Chondrocyte (in vitro differentiated cells): ENCODE measurements at places on chromosomes 3 and 15. TPM values are rescaled to one million over a fixed set of nuclear protein-coding genes. Genes with fewer than 3 reads are reported as not detected.

Gene MUSTN1
- total RNA-seq = 1.4 to 9.2 TPM (median 6.9 TPM) in 3 replicates

DNA sequence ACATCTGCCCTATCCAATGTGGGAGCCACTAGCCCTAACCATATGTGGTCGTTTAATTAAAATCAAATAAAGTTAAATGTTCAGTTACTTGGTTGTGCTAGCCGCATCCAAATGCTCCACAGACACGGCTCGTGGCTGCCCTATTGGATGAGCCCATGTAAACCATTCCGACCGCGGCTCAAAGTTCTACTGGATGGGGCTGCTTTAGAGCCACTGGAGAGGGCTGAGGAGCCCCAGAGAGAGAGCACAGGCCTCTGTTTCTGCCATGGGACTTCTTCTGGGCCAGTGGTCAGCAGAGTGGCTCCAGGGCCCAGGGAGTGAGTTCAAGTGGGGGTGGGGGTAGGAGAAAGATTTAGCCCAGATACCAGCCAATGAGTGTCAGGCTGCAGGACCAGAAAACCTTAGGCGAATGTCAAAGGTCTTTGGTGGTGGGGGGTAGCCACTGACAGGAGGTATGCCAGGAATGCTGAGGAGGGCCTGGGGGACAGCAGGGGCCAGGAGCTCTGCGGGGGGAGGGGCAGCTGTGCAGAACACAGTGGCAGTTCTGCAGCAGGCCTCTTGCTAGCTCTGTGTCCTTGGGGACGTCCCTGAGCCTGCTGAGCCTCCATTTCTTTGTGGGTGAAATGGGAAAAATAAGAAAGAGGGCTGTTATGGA, 30.1 kb downstream of the SPSB4 start:
- H3K4me3 ChIP-seq = no peak overlapping the region
- H3K36me3 ChIP-seq = no peaks in the 10 kb centered on the region
- H3K27me3 ChIP-seq = no peaks in the 10 kb centered on the region
- H3K27ac ChIP-seq = no peak overlapping the region
- peak; percentile 30 for DNase-seq
- H3K4me1 ChIP-seq = peaks cover 44% of the 10 kb centered on the region

- peaks cover 23% of the 10 kb centered on the region for H3K36me3 ChIP-seq
- H3K27ac ChIP-seq = peak overlapping the region; percentile 17
- H3K4me3 ChIP-seq = no peak overlapping the region
- no peak for DNase-seq
- H3K4me1 ChIP-seq = peaks cover 11% of the 10 kb centered on the region
Measured at GRCh38 chr15:101642361-101642760, 9.8 kb downstream of the TM2D3 start.

GRCh38 chr3:69016102-69016501, 2.6 kb upstream of the EOGT start:
- H3K4me1 ChIP-seq = peaks cover 41% of the 10 kb centered on the region
- H3K36me3 ChIP-seq = peaks cover 9% of the 10 kb centered on the region
- no peak overlapping the region for H3K27ac ChIP-seq
- no peak for DNase-seq
- H3K4me3 ChIP-seq = no peak overlapping the region
- H3K27me3 ChIP-seq = no peaks in the 10 kb centered on the region

GRCh38 chr15:33292717-33293307, 18.0 kb upstream of the RYR3 start:
- no peak overlapping the region for H3K27ac ChIP-seq
- no peak overlapping the region for H3K4me3 ChIP-seq
- H3K27me3 ChIP-seq = no peaks in the 10 kb centered on the region

GRCh38 chr3:50658831-50659230, 15.9 kb upstream of the DOCK3 start:
- no peaks in the 10 kb centered on the region for H3K27me3 ChIP-seq
- H3K27ac ChIP-seq = no peak overlapping the region
- peaks cover 3% of the 10 kb centered on the region for H3K4me1 ChIP-seq
- no peak overlapping the region for H3K4me3 ChIP-seq

GRCh38 chr3:8746780-8747345, 13.3 kb downstream of the CAV3 start:
- H3K4me3 ChIP-seq = no peak overlapping the region
- no peak overlapping the region for H3K27ac ChIP-seq
- no peaks in the 10 kb centered on the region for H3K27me3 ChIP-seq
- no peak for DNase-seq
- peaks cover 16% of the 10 kb centered on the region for H3K4me1 ChIP-seq

- no peak overlapping the region for H3K4me3 ChIP-seq
- peaks cover 9% of the 10 kb centered on the region for H3K36me3 ChIP-seq
Measured at GRCh38 chr3:50581459-50581842, 12.1 kb downstream of the HEMK1 start.

DNA sequence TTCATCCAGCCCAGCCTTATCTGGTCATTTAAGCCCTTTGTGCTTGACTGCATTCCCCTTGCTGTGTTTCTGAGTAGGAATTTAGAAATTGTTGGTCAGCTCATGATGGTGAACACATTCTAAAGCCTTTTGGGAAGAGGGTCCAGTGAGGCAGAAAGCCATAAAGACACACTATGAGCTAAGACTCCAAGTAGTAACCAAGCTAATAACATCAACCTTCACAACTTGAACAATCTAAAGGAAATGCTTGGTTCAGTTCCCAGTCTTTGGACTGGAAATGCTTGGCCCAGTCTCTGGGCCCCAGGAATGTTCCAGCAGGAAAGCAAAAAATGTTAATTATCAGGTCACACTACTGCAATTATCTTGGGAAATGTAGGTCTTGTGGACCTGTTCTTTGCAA, 7.7 kb downstream of the PLSCR1 start:
- no peak overlapping the region for H3K4me3 ChIP-seq
- no peak for DNase-seq
- H3K27ac ChIP-seq = no peak overlapping the region
- H3K4me1 ChIP-seq = peaks cover 30% of the 10 kb centered on the region
- peaks cover 2% of the 10 kb centered on the region for H3K36me3 ChIP-seq

DNA sequence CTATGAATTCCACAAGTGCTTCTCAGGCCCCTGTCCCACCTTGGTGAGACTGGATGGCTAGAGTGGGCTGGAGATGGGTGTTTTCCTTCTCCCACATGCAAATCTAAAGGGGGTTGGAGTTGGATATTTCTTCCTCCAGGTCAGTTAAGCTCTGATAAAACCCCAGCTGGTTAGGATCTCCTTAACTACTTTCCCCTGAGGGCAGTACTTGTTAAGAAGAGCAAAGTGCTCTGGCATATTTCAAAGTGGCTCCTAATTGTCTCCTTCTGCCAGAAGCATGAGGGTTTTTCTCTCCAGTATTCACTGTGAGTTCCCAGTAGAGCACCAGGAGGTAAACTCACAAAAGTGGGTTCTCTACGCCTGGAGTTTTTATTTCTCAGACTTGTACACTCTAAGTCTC, 31.4 kb downstream of the COL6A6 start:
- H3K36me3 ChIP-seq = no peaks in the 10 kb centered on the region
- H3K27ac ChIP-seq = no peak overlapping the region
- no peaks in the 10 kb centered on the region for H3K4me1 ChIP-seq
- H3K27me3 ChIP-seq = no peaks in the 10 kb centered on the region
- H3K4me3 ChIP-seq = no peak overlapping the region
- DNase-seq = no peak

DNA sequence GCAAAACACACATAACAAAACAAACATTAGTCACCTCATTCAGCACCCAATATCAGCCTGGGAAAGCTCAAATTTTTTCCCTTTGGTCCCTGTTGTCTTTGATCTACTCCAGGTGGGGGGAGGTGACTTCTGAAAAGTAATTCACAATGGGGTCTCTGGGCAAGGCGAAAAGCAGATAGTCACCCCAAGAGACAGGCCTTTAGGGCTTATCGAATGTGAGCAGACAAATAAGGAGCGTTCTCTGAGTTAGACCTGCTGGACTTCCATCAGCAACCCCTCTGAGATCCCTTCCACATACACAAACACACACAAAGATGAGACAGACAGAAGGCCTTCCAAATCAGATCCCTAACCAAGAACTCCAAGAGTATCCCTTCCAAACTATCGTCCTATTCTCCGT, 171.0 kb upstream of the SMAD3 start:
- no peaks in the 10 kb centered on the region for H3K36me3 ChIP-seq
- no peak for DNase-seq
- peaks cover 23% of the 10 kb centered on the region for H3K4me1 ChIP-seq
- H3K27me3 ChIP-seq = no peaks in the 10 kb centered on the region

GRCh38 chr3:16336825-16337224, 71.8 kb downstream of the OXNAD1 start:
- H3K4me1 ChIP-seq = peaks cover 31% of the 10 kb centered on the region
- H3K4me3 ChIP-seq = no peak overlapping the region
- DNase-seq = no peak

- peak within 1 kb of the TSS; percentile 69 for H3K27ac ChIP-seq
- DNase-seq = peak; percentile 94
- peaks cover 12% of the 10 kb centered on the region for H3K4me1 ChIP-seq
- no peaks in the 10 kb centered on the region for H3K36me3 ChIP-seq
- H3K27me3 ChIP-seq = peaks cover 9% of the 10 kb centered on the region
- peak within 1 kb of the TSS; percentile 84 for H3K4me3 ChIP-seq
Measured at GRCh38 chr15:73051807-73052652, at the start of gene NEO1. Gene NEO1 (plus strand): TSS chr15:73052463. CDS start chr15:73052676, 213 bp downstream.

Gene TLNRD1
- 11.4 to 18.7 TPM (median 17.0 TPM) in 3 replicates for total RNA-seq

- H3K36me3 ChIP-seq = no peaks in the 10 kb centered on the region
- peaks cover 3% of the 10 kb centered on the region for H3K27me3 ChIP-seq
- H3K4me1 ChIP-seq = peaks cover 11% of the 10 kb centered on the region
- DNase-seq = no peak
- H3K27ac ChIP-seq = no peak overlapping the region
Measured at GRCh38 chr3:72538070-72538745, 310.0 kb downstream of the SHQ1 start.

- DNase-seq = no peak
- H3K4me3 ChIP-seq = no peak overlapping the region
- no peaks in the 10 kb centered on the region for H3K27me3 ChIP-seq
- peaks cover 35% of the 10 kb centered on the region for H3K4me1 ChIP-seq
- no peak overlapping the region for H3K27ac ChIP-seq
- H3K36me3 ChIP-seq = no peaks in the 10 kb centered on the region
Measured at GRCh38 chr3:181626036-181626435, 85.7 kb upstream of the SOX2 start.

DNA sequence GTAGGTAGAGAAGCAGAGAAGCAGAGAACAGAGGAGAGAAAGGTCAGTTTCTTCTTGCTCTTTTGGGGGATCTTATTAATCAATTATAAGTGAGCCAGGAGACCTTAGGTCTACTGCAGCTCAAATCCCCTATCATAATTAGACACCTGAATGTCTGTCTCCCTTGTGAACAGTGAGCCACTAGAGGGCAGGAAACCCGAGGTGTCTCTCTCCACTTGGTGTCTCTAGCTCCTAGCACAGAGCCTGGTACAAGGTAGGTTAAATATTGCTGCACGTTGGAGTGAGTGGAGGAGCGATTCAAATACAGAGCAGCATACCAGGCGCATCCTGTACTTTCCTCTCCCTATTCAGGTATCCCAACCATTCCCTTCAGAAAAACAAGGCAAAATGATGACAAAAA, 2.0 kb upstream of the ST8SIA2 start:
- H3K27me3 ChIP-seq = peaks cover 68% of the 10 kb centered on the region
- no peak overlapping the region for H3K27ac ChIP-seq
- H3K36me3 ChIP-seq = no peaks in the 10 kb centered on the region
- no peak for DNase-seq
- peaks cover 18% of the 10 kb centered on the region for H3K4me1 ChIP-seq

Gene TMEM40
- total RNA-seq = not detected in 3 replicates

- H3K27me3 ChIP-seq = no peaks in the 10 kb centered on the region
- H3K4me1 ChIP-seq = peaks cover 6% of the 10 kb centered on the region
- no peak overlapping the region for H3K4me3 ChIP-seq
Measured at GRCh38 chr15:84961707-84962106, 19.9 kb upstream of the PDE8A start.

Gene CCDC54
- not detected in 3 replicates for total RNA-seq

DNA sequence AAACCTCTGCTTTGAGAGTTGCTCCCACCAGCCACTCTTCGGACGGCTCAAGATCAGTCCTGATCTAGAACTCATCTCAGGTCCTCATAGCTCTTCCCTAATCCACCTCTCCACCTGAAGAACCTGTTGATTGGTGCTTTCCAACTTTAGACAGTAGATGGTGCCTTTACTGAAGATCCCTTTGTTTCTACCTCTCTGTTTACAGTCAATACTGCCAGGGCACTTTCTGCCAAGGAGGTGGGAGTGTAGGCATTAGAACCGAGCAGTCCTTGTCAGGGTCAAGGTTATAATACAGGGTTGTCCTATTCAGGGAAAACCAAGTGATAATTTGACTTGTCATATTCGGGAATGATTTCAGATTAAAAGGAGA, 1.2 kb downstream of the CGNL1 start:
- DNase-seq = no peak
- H3K4me1 ChIP-seq = peaks cover 9% of the 10 kb centered on the region
- H3K4me3 ChIP-seq = peak overlapping the region; percentile 80
- H3K36me3 ChIP-seq = no peaks in the 10 kb centered on the region

Gene SEMA6D
- 4.9 to 6.4 TPM (median 5.4 TPM) in 3 replicates for total RNA-seq

DNA sequence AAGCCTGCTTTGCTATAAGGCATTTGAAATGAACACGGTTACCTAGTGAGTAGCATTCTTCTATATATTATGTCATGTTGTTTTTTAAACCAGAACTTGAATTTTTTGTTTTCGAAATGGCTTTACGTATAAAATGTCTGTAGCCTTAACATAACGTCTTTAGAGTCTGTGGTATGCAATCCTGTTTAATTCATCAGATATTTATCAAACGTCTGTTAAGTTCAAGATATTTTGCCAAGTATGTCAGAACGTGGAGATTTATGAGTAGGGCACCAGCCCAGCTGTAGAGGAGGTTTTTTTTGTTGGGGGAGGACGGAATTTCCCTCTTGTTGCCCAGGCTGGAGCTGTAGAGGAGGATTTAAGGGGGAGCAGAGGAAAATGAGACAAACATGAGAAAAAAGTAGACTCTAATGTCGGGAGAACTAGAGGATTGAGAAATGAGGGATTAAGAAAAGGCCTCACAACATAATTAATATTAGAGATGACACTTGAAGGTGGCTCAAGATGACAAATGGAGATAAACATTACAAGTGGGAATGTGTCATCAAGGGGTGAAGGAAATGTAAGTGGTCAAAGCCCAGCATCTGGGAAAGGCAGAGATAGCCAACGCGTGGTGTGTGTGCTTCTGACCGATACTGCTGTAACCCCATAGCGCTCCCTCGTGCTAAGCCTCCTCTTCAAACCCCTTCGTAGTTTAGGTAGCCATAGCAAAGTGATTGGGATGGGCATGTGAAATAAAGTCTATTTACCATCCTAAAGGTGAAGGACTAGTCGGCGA, 154.0 kb upstream of the GOLGA6L4 start:
- no peak for DNase-seq
- peaks cover 1% of the 10 kb centered on the region for H3K36me3 ChIP-seq
- peak overlapping the region; percentile 38 for H3K27ac ChIP-seq
- peaks cover 24% of the 10 kb centered on the region for H3K27me3 ChIP-seq
- peaks cover 21% of the 10 kb centered on the region for H3K4me1 ChIP-seq
- peak overlapping the region; percentile 31 for H3K4me3 ChIP-seq

GRCh38 chr15:64690008-64690407, 85.4 kb downstream of the RBPMS2 start:
- peaks cover 15% of the 10 kb centered on the region for H3K36me3 ChIP-seq
- peaks cover 14% of the 10 kb centered on the region for H3K4me1 ChIP-seq
- no peaks in the 10 kb centered on the region for H3K27me3 ChIP-seq
- DNase-seq = no peak
- H3K27ac ChIP-seq = peak overlapping the region; percentile 36

Gene DPH3
- 19.8 to 23.8 TPM (median 20.5 TPM) in 3 replicates for total RNA-seq

GRCh38 chr15:33182926-33183325, 11.6 kb downstream of the FMN1 start:
- no peak overlapping the region for H3K4me3 ChIP-seq
- no peak for DNase-seq
- H3K36me3 ChIP-seq = no peaks in the 10 kb centered on the region
- H3K27ac ChIP-seq = no peak overlapping the region

Gene ADAM10
- total RNA-seq = 147 to 181 TPM (median 148 TPM) in 3 replicates

- H3K27me3 ChIP-seq = peaks cover 68% of the 10 kb centered on the region
- no peak overlapping the region for H3K4me3 ChIP-seq
Measured at GRCh38 chr3:50676031-50676705, 1.4 kb downstream of the DOCK3 start.
